Left renal pelvis (tissue), 4 donors: ENCODE measurements at places on chromosomes 2 and 18.

- no peak for DNase-seq
These were observed 182.7 kb downstream of the LRATD1 start for GRCh38 chr2:14815201-14815600.

DNA sequence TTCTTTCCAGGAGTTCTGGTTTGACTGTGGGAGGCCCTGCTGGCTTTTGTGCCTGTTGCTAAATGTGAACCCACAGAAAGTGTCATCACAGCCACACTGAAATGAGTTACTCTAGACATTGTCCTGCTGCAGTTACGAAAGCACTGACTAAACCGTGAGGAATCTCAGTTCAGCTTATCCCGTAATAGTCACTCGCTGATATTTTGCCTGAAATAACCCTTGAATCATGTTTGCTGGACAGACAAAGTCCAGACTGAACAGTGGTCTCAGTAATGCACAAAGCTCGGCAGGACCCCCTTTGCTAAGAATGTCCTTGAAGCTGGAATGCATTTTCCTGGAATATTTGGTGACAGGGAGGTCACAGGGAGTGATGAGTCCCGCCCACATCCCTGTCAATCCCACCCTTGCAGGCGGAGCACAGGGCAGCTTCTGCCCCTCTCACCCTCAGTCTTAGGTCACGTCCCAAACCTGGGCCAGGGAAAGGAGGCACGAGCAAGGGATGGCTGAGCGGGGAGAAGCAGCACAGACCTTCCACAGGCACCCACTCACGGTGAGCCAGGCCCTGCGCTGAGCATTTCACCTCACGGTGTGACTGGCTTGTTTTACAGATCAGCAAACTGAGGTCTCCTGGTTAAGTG, 53.4 kb downstream of the ADI1 start:
- DNase-seq, result no peak

GRCh38 chr18:25831301-25831701, 259.1 kb downstream of the SS18 start:
- DNase-seq, result no peak

DNA sequence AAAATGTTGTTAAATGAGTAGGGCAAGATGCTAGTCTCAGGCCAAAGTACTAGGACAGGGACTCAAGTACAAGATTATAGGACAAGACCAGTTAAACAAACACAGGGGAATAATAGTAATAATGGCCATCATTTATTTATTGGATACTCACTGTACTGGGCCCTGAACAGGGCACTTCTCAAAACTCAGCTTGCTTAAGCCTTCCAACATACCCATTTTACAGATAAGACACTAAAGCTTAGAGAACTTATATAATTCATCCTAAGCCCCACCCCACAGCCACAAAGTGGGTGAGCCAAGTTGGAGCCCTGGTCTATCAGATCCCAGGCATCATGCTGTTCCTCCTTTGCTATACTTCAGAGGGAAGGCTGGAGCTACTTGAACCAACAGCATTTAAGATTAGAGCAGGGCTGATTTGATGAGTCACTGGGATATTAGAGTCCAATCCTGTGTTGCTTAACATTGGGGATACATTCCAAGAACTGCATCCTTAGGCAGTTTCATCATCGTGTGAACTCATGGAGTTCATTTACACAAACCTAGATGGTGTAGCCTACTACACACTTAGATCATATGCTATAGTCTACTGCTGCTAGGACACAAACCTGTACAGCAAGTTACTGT, 153.6 kb downstream of the MTCL1 start:
- DNase-seq, result no peak

DNA sequence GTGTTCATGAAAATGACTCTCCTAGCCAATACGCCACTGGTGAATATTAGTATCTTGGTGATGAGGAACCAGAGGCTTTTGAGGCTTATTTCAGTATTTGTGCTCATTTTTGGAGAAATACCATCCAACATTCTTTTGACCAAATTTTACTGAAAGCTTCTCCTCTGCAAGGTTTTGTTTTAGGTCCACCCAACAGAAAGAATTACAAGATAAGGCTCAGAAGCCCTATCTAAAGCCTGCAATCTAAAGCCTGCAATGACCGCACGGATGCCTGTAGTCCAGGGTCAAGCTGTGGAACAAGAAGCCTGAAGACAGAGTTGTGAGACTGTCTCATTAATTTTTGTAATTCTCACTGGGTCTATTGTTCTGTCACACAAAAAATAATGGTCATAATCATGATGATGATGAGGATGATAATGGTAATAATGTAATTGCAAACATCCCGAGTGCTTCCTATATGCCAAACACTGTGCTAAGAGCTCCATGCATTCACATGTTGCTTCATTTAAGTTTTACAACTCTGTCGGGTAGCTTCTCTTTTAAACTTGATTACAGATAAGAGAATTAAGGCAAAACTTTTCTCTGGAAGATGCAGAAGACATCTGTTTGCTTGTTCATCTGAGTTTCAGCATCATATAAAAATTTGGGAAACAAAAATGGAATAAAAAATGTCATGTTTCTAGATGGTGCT, 33.2 kb upstream of the NCOA1 start:
- no peak for DNase-seq

DNA sequence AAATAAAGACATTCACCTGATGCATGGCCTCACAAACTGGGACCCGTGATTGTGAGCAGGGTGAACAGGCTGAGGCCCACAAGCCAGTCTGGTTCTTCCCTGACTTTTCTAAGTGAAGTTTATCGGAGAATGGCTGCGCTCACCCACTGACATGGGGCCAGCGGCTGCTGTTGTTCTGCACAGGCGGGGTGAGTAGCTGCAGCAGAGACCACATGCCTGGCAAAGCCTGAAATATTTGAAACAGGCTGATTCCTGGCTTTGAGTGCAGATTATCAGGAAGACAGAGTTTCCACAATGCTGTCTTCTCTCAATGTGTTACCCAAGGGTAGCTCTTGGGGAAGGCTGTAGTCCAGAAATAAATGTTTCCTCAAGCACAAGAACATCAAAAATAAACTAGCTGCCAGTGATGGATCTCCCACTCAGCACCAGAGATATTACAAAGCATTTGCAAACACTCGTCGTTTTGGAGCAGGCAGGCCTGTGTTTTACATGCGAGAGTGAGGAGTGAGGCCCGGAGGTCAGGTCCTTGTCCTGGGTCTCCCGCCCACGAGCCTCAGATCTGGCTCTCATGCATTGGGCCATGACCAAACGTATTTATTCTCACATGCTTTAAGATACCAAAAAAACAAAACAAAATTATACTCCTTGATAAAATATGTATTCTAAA, 647.1 kb downstream of the GALR1 start:
- no peak for DNase-seq
